ENCODE measurements at places on chromosomes 4 and X.

DNA sequence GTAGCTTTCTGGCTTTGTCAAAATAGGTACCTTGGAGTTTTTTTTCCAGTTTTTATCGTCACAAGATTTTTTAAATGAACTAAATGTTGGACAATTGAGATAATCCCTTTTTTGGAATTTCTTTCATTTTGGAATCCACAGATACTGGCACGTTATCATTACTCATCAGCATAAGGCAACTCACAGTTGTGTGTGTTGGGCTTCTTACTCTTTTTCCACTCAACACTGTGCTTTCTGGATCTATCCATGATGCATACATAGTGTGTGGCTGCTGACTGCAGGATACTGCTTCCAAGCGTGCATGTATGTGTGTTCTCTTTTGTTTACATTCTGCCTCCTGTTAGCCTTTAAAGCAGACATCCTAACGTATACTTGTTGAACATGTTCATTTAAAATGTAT, 113.5 kb upstream of the FAM9A start:
- no peak for DNase-seq

- DNase-seq: no peak
These were observed 57.3 kb upstream of the FGF16 start for GRCh38 chrX:77389891-77390290.

DNA sequence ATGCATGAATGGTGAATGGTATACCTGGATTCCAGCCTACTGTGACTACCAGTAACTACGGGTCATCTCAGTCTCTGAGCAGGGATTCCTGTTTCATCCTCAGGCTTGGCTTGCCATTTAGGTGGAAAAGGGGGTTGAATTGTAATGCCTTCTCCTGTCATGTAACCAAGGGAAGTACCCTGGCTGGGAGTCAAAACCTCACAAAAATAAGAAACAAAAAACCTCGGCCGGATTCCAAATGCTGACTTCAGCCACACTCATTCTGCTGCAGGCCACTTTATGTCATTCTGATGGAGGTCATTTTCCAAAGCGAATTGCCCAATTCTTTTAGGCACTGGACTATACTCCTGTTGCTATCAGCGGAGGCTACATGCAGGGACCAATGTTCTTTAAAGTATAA, 324.7 kb downstream of the LDB2 start:
- no peak for DNase-seq

- DNase-seq: no peak
These were observed 42.5 kb downstream of the ANOS1 start for GRCh38 chrX:8689473-8689872.

GRCh38 chr4:154757713-154758112, 13.9 kb downstream of the LRAT start:
- no peak for DNase-seq
